ENCODE measurements at places on chromosomes 2 and 18. TPM values are rescaled to one million over a fixed set of nuclear protein-coding genes. Genes with fewer than 3 reads are reported as not detected.

The ZDBF2 gene
- polyA plus RNA-seq, result 4.9 TPM

The IL1F10 gene
- not detected for polyA plus RNA-seq

The PAX8 gene
- 0.85 TPM for polyA plus RNA-seq

The CYS1 gene
- polyA plus RNA-seq, result not detected

The NT5DC4 gene
- not detected for polyA plus RNA-seq

The KCNG2 gene
- polyA plus RNA-seq, result not detected

The ANKRD36C gene
- 15.6 TPM for polyA plus RNA-seq

The LHCGR gene
- not detected for polyA plus RNA-seq

The VWA3B gene
- not detected for polyA plus RNA-seq

The BOLL gene
- not detected for polyA plus RNA-seq

The UGT1A4 gene
- polyA plus RNA-seq, result not detected

The LMAN2L gene
- 19.1 TPM for polyA plus RNA-seq

The SLC11A1 gene
- 1.3 TPM for polyA plus RNA-seq

The CHRNG gene
- polyA plus RNA-seq, result not detected

The RESP18 gene
- polyA plus RNA-seq, result not detected

The COQ10B gene
- polyA plus RNA-seq, result 29.9 TPM

The UGT1A5 gene
- not detected for polyA plus RNA-seq

The BCL11A gene
- polyA plus RNA-seq, result 189 TPM

The RAX gene
- polyA plus RNA-seq, result not detected

The STK36 gene
- 4.8 TPM for polyA plus RNA-seq

The ABCB11 gene
- polyA plus RNA-seq, result not detected

The CDH7 gene
- polyA plus RNA-seq, result not detected

The PSMA8 gene
- polyA plus RNA-seq, result 4.1 TPM

The CGREF1 gene
- not detected for polyA plus RNA-seq

The LOXL3 gene
- polyA plus RNA-seq, result 0.74 TPM

The REG1B gene
- polyA plus RNA-seq, result not detected

The PROKR1 gene
- polyA plus RNA-seq, result not detected

The IL36A gene
- polyA plus RNA-seq, result not detected

The ZNF385B gene
- polyA plus RNA-seq, result not detected

The EHD3 gene
- polyA plus RNA-seq, result 31.8 TPM

The LIMS3 gene
- polyA plus RNA-seq, result 0.85 TPM

The FAM110C gene
- not detected for polyA plus RNA-seq

The ALLC gene
- not detected for polyA plus RNA-seq

The CAPN13 gene
- not detected for polyA plus RNA-seq

The ARHGAP28 gene
- not detected for polyA plus RNA-seq

The LBX2 gene
- polyA plus RNA-seq, result not detected

The FHOD3 gene
- not detected for polyA plus RNA-seq

The CD207 gene
- polyA plus RNA-seq, result not detected

The TUBB8B gene
- polyA plus RNA-seq, result 0.38 TPM

Measured in IgD-negative memory B cell (primary cell).